ENCODE measurements at places on chromosomes 6 and 20.

GRCh38 chr6:134161041-134161440 lies 108.6 kb upstream of the SLC2A12 start:
- no peak for DNase-seq

- no peak for DNase-seq
Measured at GRCh38 chr20:56420940-56421688, 9.1 kb downstream of the CASS4 start.

- no peak for DNase-seq
Measured at GRCh38 chr20:50056408-50056926, 56.5 kb downstream of the UBE2V1 start.

DNA sequence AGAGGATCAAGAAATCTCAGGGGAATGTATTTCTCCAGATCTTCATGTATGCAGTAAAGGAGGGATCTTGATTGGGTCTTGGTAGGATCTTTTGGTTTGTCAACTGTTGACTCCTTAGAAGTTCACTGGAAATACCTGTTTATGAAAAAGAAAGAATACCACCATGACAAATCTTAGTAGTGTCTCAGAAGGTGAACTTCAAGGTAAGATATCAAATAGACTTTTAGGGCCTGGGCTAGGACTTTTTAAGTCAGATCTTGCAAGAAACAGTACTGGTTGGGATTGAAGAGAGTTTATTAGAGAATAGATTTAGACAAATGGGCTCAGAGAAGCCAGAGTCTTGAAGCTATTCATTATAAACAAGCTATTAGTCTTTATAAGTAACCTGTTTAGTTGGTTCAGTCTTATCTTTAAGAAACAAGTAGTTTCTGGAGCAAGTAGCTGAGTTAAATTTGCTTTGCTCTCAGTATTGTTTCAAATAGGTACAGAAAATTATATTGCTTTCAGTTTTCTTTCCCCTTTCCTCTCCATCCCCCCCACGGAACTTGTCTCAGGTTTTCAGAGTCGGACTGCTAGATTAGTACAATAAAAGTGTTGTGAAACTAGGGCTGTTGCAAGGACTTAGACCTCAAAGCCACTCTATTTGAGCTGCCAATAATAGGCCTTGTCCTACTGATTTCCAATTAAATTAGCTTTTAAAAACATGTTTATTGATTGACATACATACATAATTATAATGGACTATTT lies 529.1 kb upstream of the CITED2 start:
- DNase-seq = no peak

DNA sequence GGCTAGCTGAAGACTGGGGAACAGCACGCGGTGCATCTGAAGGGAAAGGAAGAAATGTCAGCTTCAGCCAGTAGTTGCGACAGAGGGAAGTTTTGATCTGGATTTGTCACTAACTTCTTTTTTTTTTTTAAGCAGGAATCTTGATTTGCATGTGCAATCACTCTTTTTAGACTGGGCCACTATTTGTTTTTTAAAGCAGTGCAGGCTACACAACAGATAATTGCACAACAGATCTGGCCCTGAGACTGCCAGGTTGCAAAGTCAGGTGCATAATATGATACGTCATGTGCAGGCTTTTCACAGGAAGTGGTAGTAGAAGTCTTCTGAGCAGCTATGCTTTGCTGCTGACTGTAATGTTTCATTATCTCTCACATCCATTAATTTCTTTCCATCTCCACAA lies 13.5 kb downstream of the PFDN4 start:
- no peak for DNase-seq

DNA sequence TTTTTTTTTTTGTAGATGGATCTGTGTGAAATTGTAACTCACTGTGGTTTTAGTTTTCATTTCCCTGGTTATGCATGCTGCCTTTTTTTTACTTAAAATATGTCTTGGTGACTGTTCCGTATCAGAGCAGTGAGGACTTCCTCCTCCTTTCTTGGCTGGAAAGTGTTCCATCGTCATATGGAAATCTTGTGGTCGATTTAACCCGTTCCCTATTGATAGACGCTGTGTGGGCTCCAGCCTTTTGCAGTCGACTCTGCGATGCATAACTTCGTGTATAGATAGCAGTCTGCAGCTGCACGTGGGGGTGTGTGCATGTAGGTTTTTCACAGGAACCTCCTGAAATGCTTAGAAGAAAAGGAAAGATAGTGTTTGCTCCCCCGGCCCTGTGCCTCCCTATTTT lies 28.1 kb upstream of the PNPLA1 start:
- DNase-seq = no peak

GRCh38 chr20:50624351-50625016 lies 66.9 kb downstream of the RIPOR3 start:
- DNase-seq = no peak

DNA sequence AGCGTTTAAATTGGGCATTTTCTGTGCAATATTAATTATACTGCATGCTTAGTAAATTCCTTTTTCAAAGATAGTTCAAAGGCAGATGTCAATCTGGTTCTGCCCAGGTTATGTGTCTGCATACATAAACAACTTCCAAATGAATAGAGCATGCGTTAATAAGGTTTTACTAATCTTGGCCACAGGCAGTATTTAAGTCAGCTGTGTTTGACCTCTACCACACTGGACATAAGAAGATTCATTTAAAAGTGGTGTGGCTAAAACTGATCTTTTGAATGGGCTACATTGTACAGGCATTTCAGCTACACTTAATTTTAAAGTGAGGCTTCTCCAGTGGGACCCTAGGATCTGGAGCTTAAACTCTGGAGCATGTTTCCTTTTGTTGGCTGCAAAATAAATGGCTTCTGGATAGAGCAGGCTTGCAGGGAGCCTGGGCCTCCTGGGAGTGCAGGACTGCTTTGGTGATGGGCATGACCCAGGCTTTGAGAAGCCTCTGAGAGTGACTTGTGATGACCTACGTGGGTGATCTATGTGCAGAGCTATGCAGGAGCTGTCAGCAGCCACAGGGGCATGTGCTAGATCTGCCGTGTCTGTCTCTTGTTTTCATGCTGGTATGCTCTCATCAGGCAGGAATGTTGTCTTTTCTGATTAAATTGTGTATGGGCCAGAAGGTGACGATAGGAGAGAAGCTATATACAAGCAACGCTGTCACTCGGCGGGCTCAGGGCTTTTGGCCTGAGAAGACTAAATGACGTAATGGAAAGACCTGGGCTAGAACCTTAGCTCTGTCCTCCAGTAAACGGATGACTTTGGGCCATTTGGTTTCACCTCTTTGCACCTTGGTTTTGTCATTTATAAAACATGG lies 331.2 kb downstream of the QKI start:
- DNase-seq = no peak

DNA sequence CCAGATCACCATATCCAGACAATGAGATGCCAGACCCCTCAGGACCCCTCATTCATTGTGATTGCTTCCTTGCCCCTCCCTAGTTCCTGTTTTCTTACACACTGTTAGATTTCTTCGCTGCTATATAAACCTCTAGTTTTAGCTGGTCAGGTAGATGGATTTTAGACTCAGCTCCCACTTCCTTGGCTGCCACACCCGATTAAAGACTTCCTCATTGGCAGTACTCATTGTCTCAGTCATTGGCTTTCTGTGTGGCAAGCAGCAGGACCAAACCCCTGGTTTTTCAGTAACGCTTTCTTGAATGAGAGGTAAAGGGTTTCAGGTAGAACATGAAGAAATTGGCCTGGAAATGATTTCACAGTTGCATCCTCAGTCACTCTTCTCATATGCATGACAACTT lies 47.9 kb downstream of the QRSL1 start:
- no peak for DNase-seq

DNA sequence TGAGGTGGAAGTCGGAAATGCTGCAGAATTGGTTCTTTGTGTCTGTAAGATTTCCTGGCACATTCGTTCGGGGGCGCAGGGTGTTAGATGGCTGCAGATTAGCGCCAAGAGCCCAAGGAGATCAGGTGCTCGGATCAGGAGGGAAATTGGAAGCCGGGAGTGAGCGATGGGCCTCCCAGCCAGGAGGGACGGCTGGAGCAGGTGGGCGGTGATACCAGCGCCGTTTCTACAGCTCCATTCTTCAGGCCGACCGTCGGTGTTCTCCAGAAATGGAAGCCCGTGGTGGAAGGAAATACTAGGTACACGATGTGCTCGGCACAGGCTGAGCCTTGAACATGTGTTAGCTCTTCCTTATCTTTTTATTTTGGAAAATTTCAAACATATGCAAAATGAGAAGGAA lies 6.5 kb downstream of the SIRPA start:
- DNase-seq = no peak

GRCh38 chr6:153960281-153960680 lies 78.8 kb upstream of the OPRM1 start:
- DNase-seq = no peak

DNA sequence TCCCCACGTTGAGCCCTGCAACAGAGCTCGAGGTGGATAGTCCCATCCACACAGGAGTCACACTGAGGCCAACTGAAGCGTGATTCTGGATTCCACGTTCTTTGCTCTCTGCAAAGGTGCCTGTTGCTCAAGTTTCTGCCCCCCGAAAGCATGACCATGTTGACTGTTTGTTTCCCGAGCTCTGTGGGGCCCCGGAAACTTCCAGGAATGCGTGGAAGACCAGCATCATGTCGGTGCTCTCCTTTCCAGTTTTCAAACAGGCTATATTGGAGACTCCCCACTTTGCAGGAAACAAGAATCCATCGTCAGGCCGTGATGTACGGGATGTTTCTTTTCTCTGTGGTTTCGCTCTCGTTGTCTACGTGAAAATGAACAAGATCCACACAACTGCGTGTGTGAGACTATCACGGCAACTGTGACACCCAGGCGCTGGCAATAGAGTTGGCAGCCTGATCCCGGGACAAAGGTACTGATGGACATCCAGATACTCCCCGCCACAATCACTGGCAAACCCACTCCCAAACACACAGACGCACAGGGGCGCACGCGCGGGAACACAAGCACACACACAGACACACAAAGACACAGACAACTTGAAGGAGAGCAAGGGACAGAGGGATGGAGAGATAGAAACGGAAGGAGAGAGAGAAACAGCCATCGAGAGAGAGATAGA lies 444.6 kb upstream of the DEFB115 start:
- no peak for DNase-seq

DNA sequence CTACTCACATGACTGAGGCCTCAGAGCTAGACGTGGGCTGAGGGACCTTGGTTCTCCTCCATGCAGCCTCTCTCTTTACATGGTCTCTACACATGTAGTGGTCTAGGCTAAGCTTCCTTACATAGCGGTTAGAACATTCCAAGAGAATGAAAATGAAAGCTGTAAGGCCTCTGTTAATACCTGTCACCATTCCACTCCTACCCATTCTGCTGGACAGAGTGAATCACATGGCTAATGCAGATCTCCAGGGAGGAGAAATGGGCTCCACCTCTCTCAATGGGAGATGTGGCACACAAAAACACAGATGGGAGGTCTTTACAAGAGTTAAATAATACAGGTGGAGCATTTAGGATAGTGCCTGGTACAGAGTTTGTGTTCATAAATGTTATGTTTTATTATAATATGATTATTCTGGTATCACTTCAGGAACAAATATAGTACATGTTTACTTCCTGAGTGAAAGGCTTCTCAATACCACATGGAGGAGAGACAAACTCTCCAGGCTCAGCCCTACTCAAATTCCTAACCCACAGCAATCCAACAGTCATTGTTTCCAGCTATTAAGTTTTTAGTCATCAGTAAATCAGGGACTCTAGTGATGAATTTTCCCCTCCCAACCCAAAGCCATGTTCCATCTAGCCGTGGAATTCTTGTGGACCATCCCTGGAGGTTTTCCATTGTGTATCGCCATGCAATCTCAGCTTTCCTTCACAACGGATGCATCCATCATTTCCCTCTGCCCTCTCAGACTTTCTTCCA lies 57.9 kb downstream of the ISM1 start:
- no peak for DNase-seq

DNA sequence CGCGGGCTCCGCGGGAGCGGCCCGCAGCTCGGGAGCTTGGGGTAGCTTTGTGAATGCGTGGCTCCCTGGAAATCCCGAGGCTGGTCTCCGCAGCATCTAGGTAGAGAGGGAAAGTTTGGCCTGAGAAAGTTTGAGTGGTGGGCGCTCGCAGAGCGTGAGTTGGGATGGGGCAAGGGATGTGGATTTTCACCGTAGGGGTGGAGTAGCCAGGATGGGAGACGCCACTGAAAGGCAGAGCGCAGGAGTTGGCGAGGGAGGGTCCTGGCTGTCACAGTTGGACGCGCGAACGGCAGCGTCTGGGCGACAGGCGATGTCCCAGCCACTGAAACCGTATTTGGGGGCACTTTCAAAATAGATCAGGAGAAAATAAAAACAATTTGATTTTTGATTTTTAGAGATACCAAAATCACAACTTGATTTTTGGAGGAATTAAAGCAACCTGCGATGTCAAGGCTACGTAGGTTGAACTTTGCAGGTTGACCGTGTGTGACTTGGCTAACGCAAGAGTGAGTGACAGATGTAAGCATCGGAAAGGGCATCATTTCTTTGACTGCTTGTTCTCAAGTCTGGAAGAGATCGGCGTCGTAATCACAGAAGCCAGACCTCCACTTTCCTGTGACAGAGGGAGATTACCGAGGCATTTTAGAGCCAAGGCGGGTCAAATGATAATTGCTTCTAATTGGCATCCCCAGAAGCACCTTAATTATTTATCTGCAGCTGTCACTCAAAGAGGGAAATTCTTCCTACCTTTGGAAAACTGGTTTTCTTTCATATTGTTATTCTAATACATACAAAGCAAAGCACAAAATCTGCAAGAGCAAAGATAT lies 646 bp downstream of the HEY2 start:
- DNase-seq = no peak

- no peak for DNase-seq
Measured at GRCh38 chr6:113142671-113143174, 714.4 kb upstream of the MARCKS start.

- no peak for DNase-seq
Measured at GRCh38 chr6:1809291-1809988, 199.7 kb downstream of the FOXC1 start.

DNA sequence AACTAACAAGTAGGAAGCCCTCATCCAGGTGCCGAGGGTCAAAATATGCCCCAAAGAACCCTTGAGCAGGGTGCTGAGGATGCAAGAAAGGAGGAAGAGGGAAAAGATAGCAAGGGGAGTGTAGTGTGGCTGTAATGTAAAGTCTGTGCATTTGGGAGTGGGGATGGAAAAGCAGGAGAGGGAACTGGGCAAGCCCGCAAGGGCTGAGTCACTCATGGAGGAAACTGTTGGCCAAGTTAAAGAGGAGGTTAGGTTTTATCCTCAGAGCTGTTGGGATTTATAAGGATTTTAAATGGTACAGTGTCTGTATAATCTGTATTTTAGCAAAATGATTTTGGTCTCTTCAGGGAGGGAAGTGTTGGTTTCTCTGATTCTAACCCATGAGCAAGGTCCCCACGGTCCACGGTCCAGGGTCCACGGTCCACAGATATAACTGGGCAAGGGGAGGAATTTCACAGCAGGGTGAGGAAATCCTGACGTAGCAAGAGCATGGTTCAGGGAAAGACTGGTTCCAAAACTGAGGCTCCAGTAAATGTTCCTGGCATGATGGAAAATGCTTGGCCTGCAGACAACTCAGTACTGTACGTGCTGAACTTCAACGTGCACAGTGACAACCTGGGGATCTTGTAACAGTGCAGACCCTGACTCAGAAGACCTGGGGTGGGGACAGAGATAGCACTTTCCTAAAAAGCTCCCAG lies 759.8 kb downstream of the PTPRT start:
- DNase-seq = no peak

All from stimulated activated CD4-positive, alpha-beta T cell treated with anti-CD3 and anti-CD28 coated beads, Interleukin-1b, Interleukin-23, amount 100 ng/mL, for 1 hour (primary cell).